ENCODE measurements at places on chromosomes 3 and 15. TPM values are rescaled to one million over a fixed set of nuclear protein-coding genes. Genes with fewer than 3 reads are reported as not detected.

DNA sequence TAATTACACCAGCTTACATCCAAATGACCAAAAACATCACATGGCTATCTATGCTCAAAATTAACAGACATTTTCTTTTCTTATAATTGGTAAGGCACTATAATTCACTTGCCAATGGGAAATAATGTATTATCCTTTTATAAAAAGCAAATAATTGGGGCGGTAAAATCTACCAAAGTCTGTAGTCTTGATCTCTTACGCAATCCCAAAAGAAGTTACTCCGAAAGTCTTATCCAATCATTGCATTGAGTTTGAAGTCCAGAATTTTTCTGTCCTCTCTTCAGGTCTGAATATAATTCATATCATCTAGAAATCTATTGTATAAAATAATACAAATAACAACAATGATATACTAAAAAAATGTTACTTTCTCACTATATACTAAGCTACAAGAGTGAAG is 273.3 kb upstream of the CADM2 start:
- no peak for DNase-seq

The GNAI2 gene
- 163 TPM for total RNA-seq

DNA sequence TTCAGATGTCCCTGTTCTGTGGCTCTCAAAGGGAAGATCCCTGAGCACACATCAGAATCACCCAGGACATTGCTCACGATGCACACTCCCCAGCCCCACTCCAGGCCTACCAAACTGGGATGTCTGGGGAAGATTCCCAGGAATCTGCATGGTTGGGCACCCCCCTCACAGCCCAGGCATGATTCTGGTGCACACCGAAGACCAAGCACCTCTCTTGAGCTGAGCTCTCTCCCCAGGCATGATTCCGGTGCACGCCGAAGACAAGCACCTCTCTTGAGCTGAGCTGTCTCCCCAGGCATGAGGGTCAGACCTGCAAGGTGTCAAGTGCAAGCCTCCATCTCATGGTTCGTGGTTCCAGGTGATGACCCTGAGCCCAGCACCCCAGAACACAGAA is 112.2 kb upstream of the MEF2A start:
- DNase-seq, result no peak

GRCh38 chr15:62059816-62060112 is 483 bp downstream of the VPS13C start:
- DNase-seq, result peak; percentile 63

DNA sequence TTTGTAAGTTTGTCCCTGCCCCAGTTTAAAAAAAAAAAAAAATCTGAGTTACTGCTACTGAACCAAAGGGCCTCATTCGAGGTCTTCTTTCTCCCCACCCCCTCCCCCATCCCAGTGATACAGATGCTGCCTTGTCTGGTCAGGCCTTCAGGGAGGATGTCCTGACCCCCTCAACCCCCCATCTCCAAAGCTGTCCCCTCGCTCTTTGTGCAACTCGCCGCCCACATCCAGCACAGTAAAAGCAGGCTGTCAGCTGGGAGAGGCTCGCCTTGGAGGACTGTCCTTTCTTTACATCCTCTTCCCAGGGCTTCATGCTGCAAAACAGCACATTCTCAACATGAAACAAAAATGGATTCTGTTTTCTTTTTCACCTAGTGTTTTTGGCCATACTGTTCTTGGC is 133.4 kb downstream of the VGLL4 start:
- DNase-seq, result no peak

The HACD3 gene
- total RNA-seq, result 105 TPM

The GPR176 gene
- 32.4 TPM for total RNA-seq
